ENCODE measurements at places on chromosomes 6 and 20.

DNA sequence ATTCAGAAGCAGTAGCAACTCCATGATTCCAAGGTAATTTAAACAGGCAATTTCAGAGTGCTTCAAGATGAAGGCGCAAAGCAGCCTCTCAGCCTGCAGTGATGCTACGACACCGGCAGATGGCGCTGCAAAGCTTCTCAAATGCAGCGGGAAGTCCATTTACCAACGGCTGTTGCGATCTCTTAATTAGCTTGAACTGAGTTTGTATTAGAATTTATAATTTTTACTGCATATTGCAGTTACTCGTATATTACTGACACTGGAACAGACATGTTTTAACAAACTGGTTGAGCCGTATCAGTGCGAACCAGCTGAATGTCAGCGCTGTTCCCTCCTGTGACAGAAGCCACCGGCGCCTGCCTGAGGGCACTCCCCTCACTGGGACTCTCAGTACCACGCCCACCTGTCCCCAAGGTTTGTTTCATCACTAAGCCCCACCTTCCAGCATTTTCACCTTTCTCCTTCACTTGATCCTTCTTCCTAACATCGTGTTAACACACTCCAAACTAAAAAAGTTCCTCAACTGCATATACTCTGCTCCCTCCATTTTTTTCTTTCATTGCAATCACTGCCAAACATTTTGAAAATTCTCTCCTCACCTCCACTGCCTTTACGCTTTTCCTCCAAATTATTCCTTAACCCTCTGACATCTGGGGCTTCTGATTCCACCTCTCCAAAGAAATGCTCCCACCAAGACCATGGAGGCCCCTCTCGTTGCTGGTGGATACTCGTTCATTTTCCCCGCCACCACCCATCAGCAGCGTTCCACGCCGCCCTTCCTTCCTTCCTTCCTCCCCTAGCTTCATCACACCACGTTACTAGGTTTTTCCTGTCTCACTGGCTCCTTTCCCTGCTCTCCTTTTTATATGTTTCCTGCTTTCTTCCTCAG lies 14.5 kb downstream of the GNL1 start:
- no peaks in the 10 kb centered on the region for H3K36me3 ChIP-seq
- no peaks in the 10 kb centered on the region for H3K27me3 ChIP-seq
- H3K4me3 ChIP-seq: peak overlapping the region; percentile 32
- H3K4me1 ChIP-seq: peaks cover 4% of the 10 kb centered on the region
- peak; percentile 85 for DNase-seq
- no peak overlapping the region for H3K27ac ChIP-seq

DNA sequence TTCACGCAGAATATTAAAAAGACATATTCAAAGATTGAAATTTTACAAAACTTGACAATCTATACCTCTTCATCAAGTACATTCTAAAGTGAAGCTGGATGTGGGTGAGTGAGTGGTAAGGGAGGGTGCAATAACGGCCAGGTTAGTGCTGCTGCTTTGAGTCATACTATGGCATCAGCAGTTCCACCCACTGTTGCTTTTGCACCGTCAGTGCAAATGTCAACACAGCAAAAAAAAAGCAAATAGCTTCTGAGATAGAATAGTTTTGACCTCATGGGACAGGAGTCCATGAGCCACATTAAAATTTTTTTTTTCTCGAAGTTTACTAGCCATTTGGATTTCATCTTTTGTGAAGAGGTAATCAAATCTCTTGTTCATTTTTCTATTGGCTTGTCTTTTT lies 31.8 kb downstream of the PSMF1 start:
- H3K27me3 ChIP-seq: no peaks in the 10 kb centered on the region
- no peak overlapping the region for H3K27ac ChIP-seq
- H3K36me3 ChIP-seq: peaks cover 9% of the 10 kb centered on the region
- H3K4me1 ChIP-seq: no peaks in the 10 kb centered on the region
- H3K4me3 ChIP-seq: no peak overlapping the region

GRCh38 chr6:129895692-129896091 lies 34.6 kb upstream of the TMEM244 start:
- no peaks in the 10 kb centered on the region for H3K27me3 ChIP-seq
- no peaks in the 10 kb centered on the region for H3K36me3 ChIP-seq
- peaks cover 31% of the 10 kb centered on the region for H3K4me1 ChIP-seq
- peak overlapping the region; percentile 48 for H3K27ac ChIP-seq

GRCh38 chr6:111978532-111979149 lies 75.3 kb upstream of the CCN6 start:
- peaks cover 3% of the 10 kb centered on the region for H3K4me1 ChIP-seq
- no peak overlapping the region for H3K27ac ChIP-seq

DNA sequence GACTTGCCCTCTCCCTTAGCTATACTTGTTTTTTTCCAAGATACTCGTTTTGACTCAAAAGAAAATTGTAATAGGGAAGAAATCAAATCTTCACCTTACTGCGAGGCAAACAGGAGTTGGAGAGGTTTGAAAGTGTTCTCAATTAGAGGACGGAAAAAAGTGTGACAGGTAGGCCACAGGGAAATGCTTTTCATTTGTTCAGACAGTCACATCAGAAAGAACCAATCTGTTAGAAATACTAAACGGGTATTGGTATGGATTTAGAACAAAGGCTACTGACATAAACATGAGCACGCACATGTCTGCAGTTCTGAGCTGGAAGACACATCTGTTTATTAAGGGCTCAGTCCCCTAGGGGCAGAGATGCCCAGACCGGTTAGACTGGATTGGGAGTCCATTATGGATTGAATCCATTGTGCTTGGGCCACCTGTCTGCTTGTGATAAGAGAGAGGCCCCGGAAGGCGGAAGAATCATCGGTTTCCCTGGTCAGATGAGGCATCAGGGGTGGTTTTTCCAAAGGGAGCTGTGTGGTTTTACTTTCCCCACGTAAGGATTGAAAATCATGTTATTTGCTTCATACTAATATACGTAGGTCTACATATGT lies 220.9 kb upstream of the MYLIP start:
- no peaks in the 10 kb centered on the region for H3K27me3 ChIP-seq
- DNase-seq: no peak
- no peak overlapping the region for H3K27ac ChIP-seq
- H3K4me3 ChIP-seq: no peak overlapping the region
- no peaks in the 10 kb centered on the region for H3K4me1 ChIP-seq
- no peaks in the 10 kb centered on the region for H3K36me3 ChIP-seq

GRCh38 chr6:141140905-141141304 lies 991.8 kb upstream of the GJE1 start:
- H3K4me1 ChIP-seq: no peaks in the 10 kb centered on the region
- no peaks in the 10 kb centered on the region for H3K36me3 ChIP-seq
- DNase-seq: no peak
- no peaks in the 10 kb centered on the region for H3K27me3 ChIP-seq
- H3K27ac ChIP-seq: no peak overlapping the region

DNA sequence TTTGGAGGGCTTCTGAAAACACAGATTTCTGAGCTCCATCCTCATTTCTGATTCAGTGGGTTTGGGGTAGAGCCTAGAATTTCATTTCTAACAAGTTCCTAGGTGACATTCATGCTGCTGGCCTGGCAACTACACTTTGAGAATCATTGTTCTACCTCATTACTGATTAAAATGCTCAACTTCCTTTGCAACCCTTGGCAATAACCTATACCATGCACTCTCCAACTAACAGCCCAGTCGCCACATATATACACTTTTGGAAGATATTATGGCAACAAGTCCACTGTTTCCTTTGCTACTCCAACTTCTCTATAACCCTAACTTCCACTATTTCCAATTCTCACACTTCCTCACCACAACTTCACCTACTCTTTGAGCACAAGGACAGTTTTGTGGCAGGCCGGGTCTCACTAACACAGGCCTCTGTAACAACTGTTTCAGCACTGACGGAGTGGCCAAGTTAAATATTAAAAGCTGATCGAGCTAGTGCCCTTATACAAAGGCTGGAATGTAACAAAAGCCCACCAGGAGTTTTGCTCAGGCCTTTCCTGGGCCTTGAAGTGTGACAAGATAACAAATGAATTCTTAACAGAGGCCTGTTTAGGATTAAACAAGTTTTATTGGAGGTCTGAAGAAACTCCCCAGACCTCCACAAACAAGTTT lies 32.1 kb upstream of the RAB23 start:
- H3K4me1 ChIP-seq: no peaks in the 10 kb centered on the region
- no peaks in the 10 kb centered on the region for H3K27me3 ChIP-seq
- no peaks in the 10 kb centered on the region for H3K36me3 ChIP-seq
- H3K4me3 ChIP-seq: no peak overlapping the region

- H3K4me1 ChIP-seq: no peaks in the 10 kb centered on the region
- H3K36me3 ChIP-seq: no peaks in the 10 kb centered on the region
- no peak overlapping the region for H3K4me3 ChIP-seq
These were observed 95.3 kb upstream of the C6orf118 start for GRCh38 chr6:165404697-165405096.

GRCh38 chr20:376750-377149 lies 3.8 kb upstream of the TRIB3 start:
- peaks cover 33% of the 10 kb centered on the region for H3K4me1 ChIP-seq
- H3K27ac ChIP-seq: no peak overlapping the region
- H3K4me3 ChIP-seq: no peak overlapping the region
- DNase-seq: no peak

DNA sequence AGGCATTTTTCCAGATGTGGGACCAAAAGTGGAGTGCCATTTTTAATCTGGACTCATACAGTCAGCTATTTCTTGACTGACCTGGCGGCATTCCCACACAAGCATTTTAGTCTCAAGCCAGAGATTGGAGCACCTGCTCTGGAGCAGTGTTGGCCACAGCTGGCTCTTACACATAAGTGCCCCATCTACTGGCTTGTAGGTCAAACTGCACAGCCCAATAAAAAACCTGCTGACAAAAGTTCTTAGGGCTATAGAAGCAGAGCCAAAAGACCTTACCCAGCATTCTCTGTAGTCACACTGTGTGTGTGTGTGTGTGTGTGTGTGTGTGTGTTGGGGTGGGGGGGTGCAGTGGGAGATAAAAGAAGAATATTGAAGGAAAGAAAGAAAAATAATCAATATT lies 38.6 kb upstream of the SENP6 start:
- peak; percentile 71 for DNase-seq
- H3K4me1 ChIP-seq: no peaks in the 10 kb centered on the region
- H3K27ac ChIP-seq: no peak overlapping the region
- no peaks in the 10 kb centered on the region for H3K27me3 ChIP-seq

GRCh38 chr6:133629970-133630369 lies 258.9 kb upstream of the TCF21 start:
- peaks cover 93% of the 10 kb centered on the region for H3K27me3 ChIP-seq
- peaks cover 9% of the 10 kb centered on the region for H3K4me1 ChIP-seq
- no peak overlapping the region for H3K27ac ChIP-seq
- DNase-seq: no peak
